Thymus (tissue), 14 donors: ENCODE measurements at places on chromosomes 13 and 19. TPM values are rescaled to one million over a fixed set of nuclear protein-coding genes. Genes with fewer than 3 reads are reported as not detected.

DNA sequence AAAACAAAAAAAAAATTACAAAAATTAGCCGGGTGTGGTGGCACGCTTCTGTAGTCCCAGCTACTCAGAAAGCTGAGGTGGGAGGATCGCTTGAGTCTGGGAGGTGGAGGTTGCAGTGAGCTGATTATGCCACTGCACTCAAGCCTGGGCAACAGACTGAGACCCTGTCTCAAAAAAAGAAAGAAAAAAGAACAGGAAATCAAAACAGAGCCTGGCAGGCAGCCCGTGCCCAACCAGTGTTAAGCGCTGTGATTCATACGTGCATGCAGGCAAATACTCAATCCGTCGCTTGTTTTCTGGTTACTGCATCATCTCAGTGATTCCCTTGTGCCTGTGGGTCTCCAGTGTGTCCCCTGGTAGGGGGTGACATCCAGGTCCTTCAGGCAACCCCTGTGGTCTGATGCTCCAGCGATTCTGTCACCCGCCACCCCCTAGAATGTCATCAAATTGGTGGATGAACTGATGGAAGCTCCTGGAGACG is 18.1 kb downstream of the DDX39A start:
- no peaks in the 10 kb centered on the region for H3K27me3 ChIP-seq
- no peak overlapping the region for H3K4me3 ChIP-seq
- DNase-seq: no peak

GRCh38 chr19:58558066-58558622 is at the start of gene UBE2M:
Gene UBE2M (minus strand): TSS chr19:58558611. CDS start chr19:58558381, 230 bp downstream.
- peak within 1 kb of the TSS; percentile 100 for H3K27ac ChIP-seq
- DNase-seq: peak; percentile 65
- H3K27me3 ChIP-seq: peaks cover 27% of the 10 kb centered on the region
- H3K4me3 ChIP-seq: peak within 1 kb of the TSS; percentile 86

GET3 gene
- total RNA-seq: 67.2 TPM

ZNF726 gene
- total RNA-seq: 10.5 TPM

GRCh38 chr19:33300009-33300893 is 2.1 kb downstream of the CEBPA start:
- no peak for DNase-seq
- peaks cover 2% of the 10 kb centered on the region for H3K4me1 ChIP-seq
- no peak overlapping the region for H3K4me3 ChIP-seq
- no peaks in the 10 kb centered on the region for H3K36me3 ChIP-seq
- peak overlapping the region; percentile 52 for H3K27ac ChIP-seq

C2CD4C gene
- total RNA-seq: 0.38 TPM

- no peak overlapping the region for H3K4me3 ChIP-seq
- H3K27ac ChIP-seq: peak overlapping the region; percentile 20
- peaks cover 4% of the 10 kb centered on the region for H3K4me1 ChIP-seq
- H3K27me3 ChIP-seq: no peaks in the 10 kb centered on the region
- DNase-seq: no peak
These were observed 122.0 kb downstream of the ENOX1 start for GRCh38 chr13:43664700-43665191.

DNA sequence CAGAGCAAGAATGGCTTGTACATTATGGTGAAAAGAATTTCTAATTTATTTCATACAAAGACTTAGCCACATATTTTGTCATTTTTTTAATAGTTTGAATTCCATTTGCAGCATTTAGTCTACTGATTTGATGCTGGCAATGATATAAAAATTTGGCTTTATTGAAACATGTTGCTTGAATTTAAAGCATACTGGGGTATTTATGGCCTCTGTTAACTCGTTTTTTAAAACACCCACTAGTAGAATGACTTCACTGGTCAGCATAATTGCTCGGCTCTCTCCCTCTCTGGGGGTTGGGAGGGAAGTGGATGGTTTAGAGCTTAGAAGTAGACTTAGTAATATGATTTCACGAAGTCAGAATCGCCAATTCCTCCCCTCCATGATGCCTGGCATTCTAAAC is 354.9 kb upstream of the HTR2A start:
- H3K27me3 ChIP-seq: no peaks in the 10 kb centered on the region
- H3K27ac ChIP-seq: no peak overlapping the region
- no peaks in the 10 kb centered on the region for H3K36me3 ChIP-seq

DNA sequence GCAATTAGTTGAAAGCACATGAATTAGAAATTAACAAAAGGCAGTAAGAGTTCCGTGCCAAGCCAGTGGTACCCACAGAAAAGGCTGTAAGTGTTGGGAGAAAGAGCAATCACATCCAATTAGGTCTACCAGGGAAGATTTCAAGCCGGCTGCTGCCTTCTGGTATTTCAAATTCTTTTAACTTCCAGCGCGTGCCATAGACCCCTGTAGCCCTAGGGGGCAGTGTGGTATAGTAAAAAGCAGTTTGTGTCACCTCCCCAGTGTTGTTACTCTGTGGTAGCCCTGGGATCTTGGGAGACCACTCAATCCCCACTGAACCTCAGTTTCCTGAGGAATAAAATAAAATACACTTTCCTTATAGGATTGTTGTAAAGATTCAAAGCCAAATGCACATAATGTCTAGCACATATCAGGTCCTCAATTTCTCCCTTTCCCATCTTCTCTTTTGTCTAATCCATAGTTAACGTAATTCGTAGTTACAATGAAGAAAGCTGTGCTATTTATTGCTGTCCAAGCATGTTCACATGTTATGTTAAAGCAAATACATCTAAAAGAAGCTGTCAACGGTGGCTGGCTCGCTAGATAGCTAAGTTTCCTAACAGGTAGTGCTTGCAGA is 230.2 kb downstream of the TDRD3 start:
- no peaks in the 10 kb centered on the region for H3K36me3 ChIP-seq
- no peak for DNase-seq
- H3K27me3 ChIP-seq: no peaks in the 10 kb centered on the region
- no peak overlapping the region for H3K4me3 ChIP-seq
- H3K27ac ChIP-seq: no peak overlapping the region
- H3K4me1 ChIP-seq: no peaks in the 10 kb centered on the region

DNA sequence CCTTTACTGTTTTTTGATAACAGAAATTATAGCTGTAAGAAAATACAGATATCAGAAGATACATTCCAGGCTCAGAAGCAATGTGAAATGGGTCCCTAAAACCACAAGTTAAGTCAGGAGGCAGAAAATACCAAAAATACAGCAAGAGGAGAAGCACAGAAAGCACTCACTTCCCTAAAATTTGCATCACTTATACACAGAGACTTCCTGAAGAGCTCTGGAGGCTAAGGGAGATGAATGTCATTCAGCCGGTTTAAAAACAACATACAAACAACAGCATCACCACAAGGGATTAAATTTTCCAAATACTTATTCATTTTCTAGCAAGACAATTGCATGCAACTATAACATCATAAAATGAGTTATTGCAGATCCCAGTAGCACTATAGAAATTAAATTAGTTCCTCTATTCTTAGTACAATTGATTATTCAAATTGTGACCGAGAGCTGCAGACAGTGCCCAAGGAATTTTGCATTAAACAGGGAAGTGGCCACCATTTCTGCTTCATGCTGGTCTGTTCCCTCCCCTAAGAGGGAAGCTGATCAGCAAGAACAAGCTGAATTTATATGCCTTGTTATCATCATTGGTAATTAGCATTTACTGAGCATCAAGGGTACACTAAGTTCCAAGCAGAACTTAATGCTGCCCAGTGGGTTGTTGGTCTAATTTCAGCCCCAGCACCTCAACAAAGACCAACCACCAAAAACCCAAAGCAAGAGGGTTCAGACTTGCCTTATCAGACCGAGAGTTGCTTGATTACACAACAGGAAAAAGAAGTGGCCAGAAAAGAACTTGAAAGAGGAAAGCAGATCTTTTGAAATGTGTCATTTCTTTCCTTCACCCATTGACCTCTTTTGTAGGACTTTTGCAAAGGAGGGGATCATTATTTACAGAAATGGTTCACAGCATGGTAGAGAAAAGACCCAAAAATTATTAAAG is 140.7 kb downstream of the KCTD12 start:
- DNase-seq: no peak
- H3K4me3 ChIP-seq: no peak overlapping the region
- H3K27me3 ChIP-seq: no peaks in the 10 kb centered on the region
- H3K27ac ChIP-seq: no peak overlapping the region
- H3K36me3 ChIP-seq: no peaks in the 10 kb centered on the region
- no peaks in the 10 kb centered on the region for H3K4me1 ChIP-seq

DNA sequence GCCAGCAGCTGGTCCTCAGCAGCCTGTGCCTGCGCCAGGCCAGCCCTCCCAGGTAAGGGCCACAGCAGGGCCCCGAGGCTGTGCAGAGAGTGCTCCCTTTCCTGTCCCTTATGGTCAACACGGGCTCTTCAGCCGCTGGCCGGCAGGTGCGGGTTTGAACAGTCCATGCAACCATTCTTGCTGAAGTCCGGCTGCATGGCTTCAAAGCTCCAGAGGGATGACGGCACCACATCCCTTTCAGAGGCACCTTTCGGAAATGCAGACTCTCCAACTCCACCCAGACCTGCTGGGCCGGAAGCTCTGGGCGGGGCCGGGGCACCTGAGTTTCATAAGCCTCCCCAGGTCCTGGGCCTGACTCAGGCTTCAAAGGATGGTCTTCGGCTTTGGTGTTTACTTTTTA is 81.3 kb downstream of the SPACA7 start:
- H3K27ac ChIP-seq: no peak overlapping the region
- H3K27me3 ChIP-seq: peaks cover 2% of the 10 kb centered on the region
- DNase-seq: no peak

CD22 gene
- total RNA-seq: 1.7 TPM

DNA sequence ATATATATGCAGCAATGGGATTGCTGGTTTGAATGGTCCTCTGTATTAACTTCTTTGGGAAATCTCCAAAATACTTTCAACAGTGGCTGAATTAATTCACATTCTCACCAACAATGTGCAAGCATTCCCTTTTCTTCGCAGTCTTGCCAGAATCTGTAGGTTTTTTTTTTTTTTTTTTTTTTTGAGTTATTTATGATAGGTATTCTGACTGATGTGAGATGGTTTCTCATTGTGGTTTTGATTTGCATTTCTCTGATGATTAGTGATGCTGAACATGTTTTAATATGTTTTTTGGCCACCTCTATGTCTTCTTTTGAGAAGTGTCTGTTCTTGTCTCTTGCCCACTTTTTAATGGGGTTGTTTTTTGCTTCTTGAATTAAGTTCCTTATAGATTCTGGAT is 2041.5 kb upstream of the PCDH20 start:
- no peaks in the 10 kb centered on the region for H3K4me1 ChIP-seq
- no peak overlapping the region for H3K4me3 ChIP-seq
- no peaks in the 10 kb centered on the region for H3K27me3 ChIP-seq
- no peak for DNase-seq

PSG5 gene
- not detected for total RNA-seq

ICAM5 gene
- total RNA-seq: 0.85 TPM

DNA sequence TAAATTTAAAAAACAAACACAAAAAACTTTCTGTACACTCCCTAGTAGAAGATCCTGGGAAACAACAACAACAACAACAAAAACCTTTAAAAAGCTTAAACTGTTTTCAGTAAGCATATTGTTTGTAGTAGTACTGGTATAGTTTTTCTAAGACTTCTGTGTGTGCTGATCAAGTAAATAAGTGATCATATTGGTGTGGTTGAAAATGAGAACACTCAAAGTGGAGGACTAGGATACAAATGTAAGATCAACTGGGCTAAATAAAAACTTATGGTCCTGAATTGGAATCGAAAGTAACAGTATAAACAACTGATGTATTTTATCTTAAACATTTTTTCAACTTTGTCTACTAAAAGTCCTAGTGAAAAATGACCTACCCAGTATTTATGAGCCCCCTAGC is 135.5 kb downstream of the FOXO1 start:
- H3K36me3 ChIP-seq: no peaks in the 10 kb centered on the region
- no peak for DNase-seq
- no peaks in the 10 kb centered on the region for H3K27me3 ChIP-seq
- H3K4me3 ChIP-seq: no peak overlapping the region
- no peaks in the 10 kb centered on the region for H3K4me1 ChIP-seq
- H3K27ac ChIP-seq: no peak overlapping the region

DNA sequence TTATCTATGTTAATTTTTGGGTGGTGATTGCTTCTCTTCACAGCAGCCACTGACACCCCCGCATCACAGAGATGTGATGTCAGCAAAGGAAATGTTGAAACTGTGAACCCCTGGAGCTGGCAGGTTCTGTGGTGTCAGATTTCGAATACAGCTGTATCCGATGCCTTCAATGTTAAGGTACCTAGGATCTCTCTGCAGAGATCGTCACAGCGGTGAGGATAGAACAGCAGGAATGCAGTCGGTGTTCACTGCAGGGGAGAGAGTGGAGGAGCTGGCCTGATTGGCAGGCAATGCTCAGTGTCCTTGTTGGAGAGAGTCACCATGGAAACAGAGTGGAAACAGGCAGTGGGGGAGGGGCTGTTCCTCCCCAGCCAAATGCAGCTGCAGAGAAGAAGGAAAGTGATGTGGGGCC is 79.5 kb upstream of the ZNF835 start:
- no peak for DNase-seq
- no peaks in the 10 kb centered on the region for H3K4me1 ChIP-seq
- no peaks in the 10 kb centered on the region for H3K36me3 ChIP-seq
- no peaks in the 10 kb centered on the region for H3K27me3 ChIP-seq
- H3K27ac ChIP-seq: no peak overlapping the region
- H3K4me3 ChIP-seq: no peak overlapping the region

GRCh38 chr13:21055511-21056045 is 5.8 kb downstream of the LATS2 start:
- no peaks in the 10 kb centered on the region for H3K36me3 ChIP-seq
- DNase-seq: no peak
- peaks cover 14% of the 10 kb centered on the region for H3K27me3 ChIP-seq
- H3K4me1 ChIP-seq: peaks cover 3% of the 10 kb centered on the region
- H3K27ac ChIP-seq: no peak overlapping the region
- H3K4me3 ChIP-seq: no peak overlapping the region

LILRB3 gene
- 1.1 TPM for total RNA-seq

GRCh38 chr19:5863030-5863665 is 7.2 kb downstream of the FUT5 start:
- no peaks in the 10 kb centered on the region for H3K36me3 ChIP-seq
- no peak overlapping the region for H3K4me3 ChIP-seq

GRCh38 chr13:31919971-31920726 is 111.4 kb upstream of the FRY start:
- no peaks in the 10 kb centered on the region for H3K36me3 ChIP-seq
- DNase-seq: no peak
- H3K27ac ChIP-seq: no peak overlapping the region
- H3K27me3 ChIP-seq: no peaks in the 10 kb centered on the region

CDKN2D gene
- 40.3 TPM for total RNA-seq

DNA sequence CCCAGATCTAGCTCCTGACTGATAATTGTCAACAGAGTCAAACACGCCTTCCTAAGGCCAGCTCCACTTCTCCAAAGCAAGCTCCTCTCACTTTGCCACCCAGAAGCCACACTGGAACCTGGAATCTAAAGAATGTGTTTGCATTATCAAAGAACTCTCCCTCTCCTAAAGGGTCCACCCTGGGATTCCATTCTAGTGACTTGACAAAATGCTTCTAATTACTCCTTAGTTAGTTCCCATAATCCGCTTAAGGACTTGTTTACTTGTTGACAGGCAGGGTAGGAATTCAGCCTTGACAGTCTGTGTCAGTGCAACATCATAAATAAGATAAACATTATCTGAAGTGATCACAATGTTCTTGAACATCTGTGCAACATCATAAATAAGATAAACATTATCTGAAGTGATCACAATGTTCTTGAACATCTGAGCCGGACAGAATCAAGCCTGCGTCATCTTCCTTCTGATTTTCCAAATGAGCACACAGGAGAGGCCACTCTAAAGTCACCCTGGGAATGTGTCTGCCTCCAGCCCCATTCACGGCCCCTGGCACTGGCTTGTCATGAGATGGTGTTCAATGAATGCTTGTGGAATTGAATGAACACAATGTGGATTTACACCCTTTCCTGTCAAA is 512.1 kb downstream of the IRS2 start:
- H3K27ac ChIP-seq: no peak overlapping the region
- no peaks in the 10 kb centered on the region for H3K27me3 ChIP-seq
- no peaks in the 10 kb centered on the region for H3K36me3 ChIP-seq
- no peak overlapping the region for H3K4me3 ChIP-seq
- no peak for DNase-seq
